ENCODE measurements at places on chromosomes 3 and 15.

GRCh38 chr3:188416041-188416440 lies 262.1 kb downstream of the LPP start:
- no peak for DNase-seq

GRCh38 chr3:150783316-150783715 lies 20.3 kb upstream of the SIAH2 start:
- no peak for DNase-seq

GRCh38 chr3:10706156-10706739 lies 109.8 kb upstream of the SLC6A11 start:
- peak; percentile 55 for DNase-seq

- DNase-seq = no peak
Measured at GRCh38 chr15:71752128-71752527, 58.2 kb upstream of the NR2E3 start.

- DNase-seq = no peak
Measured at GRCh38 chr3:72238801-72239200, 453.9 kb upstream of the PROK2 start.

DNA sequence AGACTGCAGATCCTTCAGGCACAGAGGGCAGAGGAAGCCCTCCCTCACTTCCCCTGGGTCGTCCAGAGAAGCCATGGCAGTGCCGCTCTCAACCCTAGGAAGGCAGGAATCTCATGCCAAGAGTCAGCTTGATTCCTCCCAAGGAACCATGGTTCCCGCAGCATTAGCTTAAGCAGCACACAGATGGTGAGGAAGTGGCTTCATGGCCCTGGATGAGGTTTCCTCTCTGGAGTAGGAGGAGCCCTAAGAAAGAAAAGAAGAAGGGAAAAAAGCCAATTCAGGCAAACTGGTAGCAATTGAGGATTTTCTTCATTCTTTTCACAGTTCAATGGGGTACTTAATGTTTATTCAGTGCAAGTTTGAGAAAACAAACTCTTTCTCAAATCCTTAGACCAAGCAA lies 2.9 kb downstream of the RBSN start:
- DNase-seq = no peak

DNA sequence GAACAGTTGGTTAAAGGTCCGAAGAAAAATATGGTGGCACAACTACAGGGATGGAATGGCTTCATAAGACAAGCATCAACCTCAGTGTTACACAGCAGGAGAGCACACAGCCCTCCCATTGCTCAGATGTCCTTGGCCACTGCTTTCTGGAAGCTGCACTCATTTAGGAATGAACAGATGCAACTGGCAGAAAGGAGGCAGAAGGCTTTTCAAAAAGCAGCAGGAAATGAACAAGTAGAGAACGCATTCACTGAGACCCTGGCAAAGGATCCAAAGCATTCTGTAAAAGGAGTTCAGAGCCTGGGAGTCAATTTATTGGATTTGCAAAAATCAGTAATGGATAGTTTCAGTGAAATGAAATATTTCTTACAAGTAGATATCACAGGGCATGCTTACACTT lies 101.1 kb downstream of the PDZRN3 start:
- no peak for DNase-seq

- DNase-seq = no peak
Measured at GRCh38 chr3:136465296-136465695, 215.2 kb downstream of the PCCB start.

DNA sequence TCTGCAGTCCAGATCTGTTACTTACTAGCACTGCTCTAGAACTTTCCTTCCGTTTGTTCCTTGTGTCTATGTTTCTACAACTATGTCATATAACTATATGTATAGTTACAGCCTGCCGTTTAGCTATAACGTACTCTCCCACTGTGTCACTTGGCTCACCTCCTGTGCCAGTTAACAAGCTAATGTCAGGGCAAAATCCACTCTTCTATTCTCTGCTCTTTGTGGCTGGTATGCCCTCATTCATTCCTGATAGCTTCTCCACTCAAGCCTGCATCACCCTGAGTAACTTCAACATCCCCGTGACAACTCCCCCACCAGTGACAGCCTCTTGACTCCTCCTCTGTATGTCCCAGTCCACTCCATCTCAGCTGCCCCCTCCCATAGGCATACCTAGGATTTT lies 229.2 kb downstream of the TJP1 start:
- DNase-seq = no peak

GRCh38 chr3:67083277-67083676 lies 85.2 kb downstream of the KBTBD8 start:
- no peak for DNase-seq
